Activated CD8-positive, alpha-beta memory T cell treated with anti-CD3 and anti-CD28 coated beads for 4 hours (primary cell): ENCODE measurements at places on chromosomes 1 and 21.
A peak's percentile ranks its signal among the peaks of the same experiment; 100 is the strongest.

- DNase-seq: no peak
Measured at GRCh38 chr1:71666609-71667008, 585.8 kb upstream of the ZRANB2 start.

GRCh38 chr1:235105051-235106043 is 23.3 kb downstream of the TOMM20 start:
- no peak for DNase-seq

DNA sequence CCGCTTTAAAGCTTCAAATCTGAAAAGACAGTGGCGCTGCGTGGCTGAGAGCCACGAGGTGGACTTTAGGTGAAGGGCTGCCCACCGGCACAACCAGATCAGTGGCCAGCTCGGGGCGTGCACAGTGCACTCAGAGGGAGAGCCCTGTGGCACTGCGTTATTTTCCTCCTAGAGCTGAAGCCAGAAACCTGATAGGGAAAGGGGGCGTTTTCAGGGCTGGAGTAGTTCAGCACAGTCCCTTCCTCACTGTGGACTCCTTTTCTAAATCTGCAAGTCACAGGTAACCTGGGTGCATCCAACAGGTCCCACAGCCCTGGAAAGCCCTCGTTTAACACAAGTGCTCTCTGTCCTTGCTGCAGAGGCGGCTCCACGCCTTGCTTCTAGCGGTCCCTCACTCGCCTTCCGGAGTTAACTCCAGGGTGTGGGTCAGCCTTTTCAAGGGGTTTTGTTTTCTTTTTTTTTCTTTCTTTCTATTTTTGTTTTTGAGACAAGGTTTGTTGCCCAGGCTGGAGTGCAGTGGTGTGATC is 81.2 kb downstream of the GALNT2 start:
- DNase-seq: no peak

- no peak for DNase-seq
Measured at GRCh38 chr21:42286416-42286815, 28.8 kb downstream of the TFF3 start.

- no peak for DNase-seq
Measured at GRCh38 chr1:230851291-230851691, 17.0 kb downstream of the C1orf198 start.

DNA sequence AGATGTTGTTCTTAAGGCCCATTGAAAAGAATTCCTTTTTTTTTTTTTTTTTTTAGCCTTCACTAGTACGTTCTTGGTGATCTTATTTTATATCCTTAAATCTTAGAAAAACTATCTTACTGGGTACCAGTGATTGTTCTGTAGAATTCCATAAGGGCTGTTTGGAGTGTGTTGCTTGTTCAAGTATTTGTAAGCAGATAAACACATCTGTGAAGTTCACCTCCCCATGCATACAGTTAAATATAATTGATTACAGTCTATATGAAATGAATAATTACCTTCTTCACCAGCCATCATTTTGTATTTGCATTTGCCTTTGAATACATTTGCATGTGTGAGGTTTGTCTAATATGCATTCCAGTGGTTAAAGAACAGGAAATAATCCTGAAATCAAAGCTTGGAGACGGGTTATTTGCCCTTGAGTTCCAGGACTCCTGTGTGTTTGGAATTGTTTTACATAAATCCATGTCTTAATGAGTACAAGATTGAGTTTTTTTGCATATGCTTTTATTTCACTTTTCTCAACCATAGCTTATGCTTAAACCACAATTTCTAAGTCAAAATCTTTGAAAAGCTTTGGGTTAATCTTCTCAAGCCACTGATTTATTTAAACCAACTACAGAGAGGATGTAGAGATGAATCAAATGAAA is 73.1 kb downstream of the VPS13D start:
- no peak for DNase-seq

DNA sequence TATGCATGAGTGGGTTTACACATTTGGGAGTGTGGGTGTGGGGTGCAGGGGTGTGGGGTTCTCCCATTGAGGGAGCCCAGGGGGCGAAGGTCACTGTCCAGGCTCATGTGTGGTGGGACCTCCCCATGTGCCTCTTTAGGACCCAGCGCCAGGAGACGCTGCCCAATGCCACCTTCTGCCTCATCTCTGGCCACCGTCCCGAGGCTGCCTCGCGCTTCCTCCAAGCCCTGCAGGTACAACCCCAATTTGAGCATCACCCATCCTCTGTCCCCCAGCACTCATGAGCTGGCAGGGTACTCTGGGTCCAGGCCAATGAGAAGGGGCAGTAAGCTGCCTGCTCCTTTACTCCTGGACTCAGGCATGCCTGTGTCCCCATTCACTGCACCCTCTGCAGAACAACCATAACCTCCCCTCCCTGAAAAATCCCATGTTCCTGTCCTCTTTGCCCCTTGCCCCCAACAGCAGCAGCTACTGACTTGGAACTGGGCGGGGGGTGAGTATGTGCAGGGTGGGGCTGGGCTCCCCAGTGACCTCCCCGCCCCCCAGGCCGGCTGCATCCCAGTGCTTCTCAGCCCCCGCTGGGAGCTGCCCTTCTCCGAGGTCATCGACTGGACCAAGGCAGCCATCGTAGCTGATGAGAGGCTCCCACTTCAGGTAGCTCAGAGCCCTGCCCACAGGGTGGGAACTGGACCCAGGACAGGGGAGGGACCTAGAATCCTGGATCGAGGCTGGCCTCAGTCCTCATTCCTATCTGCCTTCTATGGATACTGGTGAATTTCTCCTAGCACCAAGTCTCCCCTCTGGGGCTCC is 7.7 kb downstream of the EXTL1 start:
- DNase-seq: no peak

DNA sequence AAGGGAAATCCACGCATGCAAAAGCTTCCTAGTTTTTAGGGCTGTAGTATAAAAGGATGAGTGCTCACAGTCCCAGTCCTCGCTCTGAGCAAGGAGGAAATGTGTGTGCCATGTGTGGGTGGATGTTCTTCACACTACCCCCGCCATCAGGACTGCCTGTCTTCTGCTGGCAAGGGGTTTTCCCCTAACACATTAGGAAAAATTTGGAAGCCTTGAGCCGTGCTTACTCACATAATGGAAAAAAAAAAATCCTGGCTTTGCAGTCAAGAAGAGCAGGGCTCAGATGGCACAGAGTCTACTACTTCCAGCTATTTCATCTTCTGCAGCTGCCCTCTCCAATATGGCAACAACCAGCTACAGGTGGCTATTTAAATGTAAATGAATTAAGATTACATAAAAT is 363.1 kb downstream of the PLPP3 start:
- no peak for DNase-seq

DNA sequence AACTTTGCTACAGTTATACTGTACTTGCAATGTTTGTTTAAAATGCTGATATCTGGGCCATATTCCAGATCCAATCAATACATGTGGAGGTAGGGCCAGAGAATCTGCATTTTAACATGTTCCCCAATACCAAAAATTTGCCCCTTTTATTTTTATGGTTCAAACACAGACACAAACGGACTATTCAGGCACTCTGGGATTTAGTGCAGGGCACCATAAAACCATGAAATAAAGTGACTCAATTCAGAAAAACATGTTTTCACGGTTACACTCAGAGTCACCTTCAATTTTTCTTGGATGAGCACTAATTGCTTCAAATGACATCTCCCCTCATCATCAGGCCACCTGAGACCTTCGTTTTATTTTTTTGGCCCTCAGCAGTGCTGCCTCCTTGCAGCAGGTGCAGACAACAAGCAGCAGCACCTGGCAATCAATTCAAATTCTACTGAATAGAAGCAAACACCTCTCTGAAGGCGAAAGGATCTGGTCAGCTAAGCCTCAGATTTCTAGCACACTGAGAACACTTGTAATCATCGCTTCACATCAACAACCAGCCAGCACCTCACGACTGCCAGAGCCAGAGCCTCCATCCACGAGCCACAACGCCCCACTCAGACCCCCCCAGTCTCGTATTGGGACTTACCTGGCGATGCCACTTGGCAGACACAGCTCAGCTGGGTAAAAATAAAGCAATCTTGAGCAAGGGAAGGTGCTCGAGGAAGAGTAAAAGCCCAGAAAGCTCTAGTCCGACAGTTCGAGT is 1.1 kb downstream of the ERO1B start:
- DNase-seq: no peak

GRCh38 chr1:151458802-151459330 is 428 bp downstream of the POGZ start:
- DNase-seq: no peak

DNA sequence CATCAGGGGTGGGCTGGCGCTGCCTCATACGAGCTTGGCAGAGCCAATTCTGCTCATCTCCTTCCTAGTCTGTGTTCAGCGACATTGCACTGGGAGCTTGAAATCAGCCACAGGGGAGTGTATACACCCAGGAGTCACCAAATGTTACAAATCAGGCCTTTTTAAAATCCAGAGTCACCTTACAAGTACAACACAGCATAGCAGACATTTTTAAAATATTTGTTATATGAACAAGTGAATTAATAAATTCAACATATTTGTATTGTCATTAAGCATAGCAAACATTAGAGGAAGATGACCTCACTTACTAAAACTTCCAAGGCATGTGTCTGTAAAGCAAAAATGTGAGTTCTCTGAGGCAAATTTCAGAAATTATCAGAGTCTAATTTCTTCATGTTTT is 210.0 kb downstream of the HLX start:
- DNase-seq: no peak

DNA sequence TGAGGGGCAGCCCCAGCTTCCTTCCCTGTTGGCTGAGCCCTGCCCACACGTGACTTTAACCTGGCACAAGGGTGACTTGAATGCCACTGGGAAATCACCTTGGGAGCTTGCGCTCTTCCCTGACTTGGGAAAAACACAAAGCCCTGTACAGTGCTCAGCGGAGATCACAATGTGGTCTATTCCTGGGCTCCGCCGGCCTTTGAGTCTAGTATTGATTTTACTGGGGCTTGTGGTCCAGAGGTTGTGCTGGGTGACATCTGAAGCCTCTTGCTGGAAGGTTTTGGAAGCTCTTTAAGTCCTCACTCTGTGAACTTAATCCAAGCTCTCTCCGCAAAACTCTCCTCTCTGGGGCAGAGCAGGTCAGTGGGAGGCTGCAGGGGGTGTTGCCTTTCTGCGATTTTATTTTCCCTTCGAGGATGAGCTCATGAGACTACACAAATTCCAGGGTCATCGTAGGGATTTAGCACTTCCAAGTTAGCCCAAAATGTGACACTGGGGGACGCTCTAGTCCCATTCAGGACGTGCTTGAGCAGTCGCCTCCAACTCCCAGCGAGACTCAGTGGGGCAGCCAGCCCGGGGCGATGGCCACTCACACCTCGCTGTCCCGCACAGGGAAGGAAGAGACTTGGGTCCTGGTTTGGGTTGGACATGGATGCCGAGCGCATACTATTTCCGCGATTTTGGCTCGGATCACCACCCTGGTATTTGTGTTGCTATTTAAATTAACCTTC is 291.9 kb upstream of the AJAP1 start:
- DNase-seq: no peak

- peak; percentile 41 for DNase-seq
Measured at GRCh38 chr1:26126321-26127084, 14.9 kb downstream of the PDIK1L start.

DNA sequence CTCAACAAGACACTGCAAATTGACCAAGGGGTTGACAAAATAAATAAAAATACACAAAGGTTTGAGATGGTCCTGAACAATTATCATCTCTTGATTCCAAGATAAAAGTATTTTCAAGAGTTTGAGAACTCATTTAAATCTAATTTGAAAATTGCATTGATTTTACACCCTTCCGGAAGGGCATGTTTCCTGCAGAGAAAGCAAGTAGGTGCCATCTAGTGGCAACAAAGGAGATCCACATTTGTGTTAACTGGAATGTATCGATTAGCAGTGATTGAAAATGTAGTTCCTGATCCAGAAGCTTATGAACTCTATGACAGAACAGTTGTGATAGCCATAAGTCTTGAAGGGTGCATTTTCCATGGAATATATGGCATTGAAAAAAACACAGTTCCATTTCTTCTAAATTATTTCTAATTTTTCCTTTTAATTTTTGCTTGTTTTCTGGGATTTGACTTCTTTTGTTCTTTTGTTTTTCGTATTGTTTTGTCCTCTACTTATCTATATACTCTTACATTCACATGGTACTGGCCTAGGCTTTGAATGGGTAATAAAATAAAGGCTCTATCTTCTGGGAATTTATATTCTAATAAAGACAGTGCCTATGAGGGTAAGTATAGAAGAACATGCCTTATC is 143.7 kb downstream of the DNM3 start:
- no peak for DNase-seq

DNA sequence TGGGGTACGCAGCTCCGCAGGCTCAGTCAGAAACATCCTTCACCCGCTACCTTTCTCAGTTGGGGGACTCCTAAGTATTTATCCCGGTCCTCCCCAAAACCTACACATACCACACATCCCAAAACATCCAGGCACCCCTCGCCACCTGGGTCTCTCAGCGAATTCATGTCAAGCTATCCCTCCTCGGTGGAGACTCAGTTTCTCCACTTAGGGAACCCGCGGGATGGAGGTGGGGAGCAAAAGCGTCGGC is 1.3 kb upstream of the ZBTB7B start:
- no peak for DNase-seq

- no peak for DNase-seq
Measured at GRCh38 chr1:221636967-221637366, 104.9 kb downstream of the DUSP10 start.

- DNase-seq: no peak
Measured at GRCh38 chr1:86546787-86547221, at the start of gene CLCA4. TSS of gene CLCA4 (plus strand) at chr1:86547078. CDS start at chr1:86547120, 42 bp downstream.

DNA sequence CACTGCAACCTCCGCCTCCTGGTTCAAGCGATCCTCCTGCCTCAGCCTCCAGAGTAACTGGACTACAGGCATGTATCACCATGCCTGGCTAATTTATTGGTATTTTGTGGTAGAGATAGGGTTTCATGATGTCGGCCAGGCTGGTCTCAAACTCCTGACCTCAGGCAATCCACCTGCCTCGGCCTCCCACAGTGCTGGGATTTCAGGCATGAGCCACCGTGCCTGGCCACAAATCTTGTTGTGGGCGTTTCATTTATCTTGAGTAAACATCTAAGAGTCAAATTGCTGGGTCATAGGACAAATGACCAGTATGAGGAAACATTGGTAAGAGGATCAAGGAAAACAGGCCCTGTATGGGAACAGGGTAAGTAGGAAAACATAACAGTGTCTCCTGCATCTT is 17.9 kb downstream of the TMEM200B start:
- no peak for DNase-seq

DNA sequence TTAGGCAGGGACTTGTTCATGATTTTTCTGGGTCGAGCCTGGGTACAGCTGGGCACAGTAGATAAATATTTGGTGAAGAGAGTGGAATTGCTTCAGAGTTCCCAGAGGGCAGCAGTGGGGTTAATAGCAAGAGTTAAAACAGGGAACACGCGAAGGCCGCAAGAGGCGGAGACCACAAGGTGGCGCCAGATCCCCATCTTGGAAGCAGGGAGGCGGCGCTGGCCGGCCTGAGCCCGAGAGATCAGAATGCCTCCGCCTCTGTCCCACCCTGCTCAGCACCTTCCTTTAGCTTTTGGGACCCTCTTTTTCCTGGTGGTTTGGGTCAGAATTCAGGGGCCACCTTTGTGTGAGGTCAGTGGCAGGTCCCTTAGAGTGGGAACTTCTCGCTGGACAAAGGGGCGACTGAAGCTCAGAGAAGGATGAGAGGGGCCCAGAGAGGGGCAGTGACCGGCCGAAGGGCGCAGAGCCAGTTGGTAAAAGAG is 6.5 kb upstream of the PADI2 start:
- DNase-seq: peak; percentile 54

GRCh38 chr1:80656641-80657040 is 1144.1 kb upstream of the ADGRL2 start:
- DNase-seq: no peak
